Stimulated activated CD4-positive, alpha-beta T cell treated with anti-CD3 and anti-CD28 coated beads, Interleukin-2, amount 100 ng/mL, for 48 hours (primary cell): ENCODE measurements at places on chromosomes 5 and 9.

GRCh38 chr5:28648108-28648507 lies 1609.7 kb upstream of the CDH9 start:
- no peak for DNase-seq

GRCh38 chr5:90645024-90645610 lies 86.5 kb downstream of the ADGRV1 start:
- DNase-seq, result no peak

- no peak for DNase-seq
Observed at GRCh38 chr5:141003031-141003430, 36.8 kb downstream of the PCDHAC2 start.

DNA sequence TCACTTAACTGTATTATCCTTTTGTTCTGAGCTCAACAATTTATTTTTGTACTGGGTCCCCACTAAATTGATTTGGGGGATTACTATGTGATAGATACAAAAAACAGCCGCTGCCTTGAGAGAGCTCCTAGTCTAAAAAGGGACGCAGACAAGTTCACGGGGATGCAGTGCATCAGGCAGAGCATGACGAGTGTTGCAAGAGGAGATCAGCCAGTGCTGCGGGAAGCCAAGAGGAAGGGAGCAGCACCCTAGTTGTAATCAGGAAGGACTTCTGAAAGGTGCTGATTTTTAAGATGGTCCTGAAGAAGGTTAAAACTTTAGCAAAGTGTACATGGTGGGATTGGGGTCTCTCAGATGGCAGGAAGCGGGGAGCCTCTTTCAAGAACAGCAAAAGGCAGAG lies 15.8 kb downstream of the GALNT10 start:
- DNase-seq, result no peak

- DNase-seq, result no peak
Observed at GRCh38 chr5:7221041-7221440, 174.9 kb upstream of the ADCY2 start.

DNA sequence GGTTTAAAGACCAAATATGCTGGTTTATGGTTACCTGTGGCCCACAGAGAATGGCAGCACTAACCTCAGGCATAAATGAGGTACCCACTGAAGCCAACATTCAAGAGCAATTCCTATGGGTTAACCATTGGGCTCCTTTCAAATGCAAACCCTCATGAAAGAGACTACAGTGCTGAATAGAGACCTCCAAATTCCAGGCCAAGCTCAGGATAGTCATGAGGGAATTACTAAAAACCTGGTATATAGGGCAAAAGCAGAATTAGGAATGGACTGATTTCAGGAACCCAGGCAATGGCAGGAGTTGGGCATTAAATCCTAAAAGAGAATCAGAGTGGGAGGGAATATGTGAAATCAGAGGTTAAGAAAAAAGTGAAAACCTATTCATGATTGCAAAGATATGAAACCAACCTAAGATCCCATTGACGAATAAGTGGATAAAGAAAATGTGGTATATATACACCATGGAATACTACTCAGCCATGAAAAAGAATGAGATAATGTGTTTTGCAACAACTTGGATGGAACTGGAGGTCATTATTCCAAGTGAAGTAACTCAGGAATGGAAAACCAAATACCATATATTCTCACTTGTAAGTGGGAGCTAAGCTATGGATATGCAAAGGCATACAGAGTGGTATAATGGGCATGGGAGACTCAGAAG lies 51.6 kb downstream of the PDCD1LG2 start:
- DNase-seq, result no peak

- DNase-seq, result no peak
Observed at GRCh38 chr5:147616421-147616820, 106.6 kb upstream of the DPYSL3 start.

GRCh38 chr5:16806711-16807546 lies 129.2 kb downstream of the MYO10 start:
- no peak for DNase-seq

DNA sequence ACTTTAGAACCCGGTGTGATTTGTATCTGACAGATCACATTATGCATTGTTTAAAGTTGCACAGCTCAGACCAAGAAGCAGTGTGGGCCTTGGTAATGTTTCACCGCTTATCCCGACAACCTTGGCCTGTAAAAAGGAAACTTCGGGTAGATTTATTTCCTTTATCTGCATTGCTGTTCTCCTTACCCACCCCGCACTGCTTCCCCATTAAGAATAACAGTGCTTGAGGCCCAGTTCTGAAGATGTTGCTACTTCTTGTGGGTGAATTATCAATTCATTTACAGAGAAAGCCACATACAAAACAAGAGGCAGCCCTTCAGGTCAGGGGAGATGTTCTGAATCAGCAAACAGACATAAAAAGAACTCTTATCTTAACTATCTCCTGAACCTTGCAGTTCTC lies 8.4 kb downstream of the SMARCA2 start:
- DNase-seq, result no peak

GRCh38 chr5:10524376-10525123 lies 39.3 kb upstream of the ANKRD33B start:
- no peak for DNase-seq

- no peak for DNase-seq
Observed at GRCh38 chr9:14323985-14324650, 10.2 kb upstream of the NFIB start.

- DNase-seq, result no peak
Observed at GRCh38 chr5:52910071-52910470, 79.1 kb upstream of the ITGA2 start.

DNA sequence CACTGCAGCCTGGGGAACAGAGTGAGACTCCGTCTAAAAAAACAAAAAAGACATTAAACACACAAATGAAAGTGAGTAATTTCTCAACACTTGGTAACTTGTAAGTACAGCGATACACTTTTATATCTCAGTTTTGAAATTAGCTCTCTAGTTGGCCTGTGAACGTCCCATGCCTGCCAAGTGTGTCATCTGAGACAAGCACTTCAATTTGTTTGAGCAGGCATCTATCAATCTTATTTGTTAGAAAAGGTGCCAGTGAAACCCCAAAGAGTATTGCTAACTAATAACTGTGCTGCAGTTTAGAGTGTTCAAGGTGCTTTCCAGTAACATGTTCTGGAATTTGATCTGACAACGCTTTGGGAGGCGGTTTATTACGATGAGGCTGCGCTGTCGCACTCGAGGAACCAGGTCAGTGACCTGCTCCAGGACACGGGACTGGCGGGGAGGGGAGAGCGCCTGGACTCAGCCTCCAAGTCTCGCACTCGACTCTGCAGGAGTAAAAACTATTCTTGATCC lies 1.1 kb upstream of the SPIN1 start:
- peak; percentile 10 for DNase-seq

DNA sequence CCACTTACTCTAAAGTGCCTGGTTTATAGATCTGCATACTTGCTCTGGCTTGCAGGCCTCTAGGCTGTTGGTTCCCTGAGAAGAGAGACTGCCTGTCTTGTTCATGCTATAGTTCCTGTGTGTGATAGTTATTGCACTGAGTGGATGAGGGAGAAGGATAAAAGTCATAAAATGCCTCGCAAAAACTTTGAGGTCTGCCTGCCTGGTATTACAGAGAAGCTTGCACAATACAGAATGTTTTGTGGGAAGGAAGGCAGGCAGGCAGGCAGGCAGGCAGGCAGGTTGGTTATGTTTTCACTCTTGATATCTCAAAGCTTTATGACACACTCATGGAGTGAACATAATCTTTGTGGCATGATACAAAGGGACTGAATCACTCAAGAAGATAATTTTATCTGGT lies 287.1 kb downstream of the SLIT3 start:
- no peak for DNase-seq

GRCh38 chr5:157993986-157994691 lies 135.2 kb upstream of the CLINT1 start:
- no peak for DNase-seq

DNA sequence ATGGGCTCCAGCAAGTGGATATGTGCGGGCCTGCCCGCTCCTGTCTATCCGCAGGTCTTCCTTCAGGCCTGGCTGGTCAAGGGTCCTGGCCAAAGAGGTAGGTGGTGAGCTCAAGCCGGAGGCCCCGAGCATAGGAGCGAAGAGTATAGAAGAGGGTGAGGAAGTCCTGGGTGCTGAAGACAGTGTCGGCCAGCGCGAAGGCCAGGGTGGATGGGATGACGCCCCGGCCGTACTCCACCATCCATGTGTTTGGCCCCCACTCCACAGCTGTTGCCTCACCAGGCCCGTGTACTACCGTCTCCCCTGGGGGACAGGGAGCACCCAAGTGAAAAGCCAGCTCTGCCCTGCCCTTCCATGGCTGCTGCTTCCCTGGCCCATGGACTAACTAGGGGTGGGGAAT lies 2.0 kb downstream of the SIGMAR1 start:
- no peak for DNase-seq

GRCh38 chr9:100689635-100690034 lies 111.8 kb downstream of the CAVIN4 start:
- no peak for DNase-seq

DNA sequence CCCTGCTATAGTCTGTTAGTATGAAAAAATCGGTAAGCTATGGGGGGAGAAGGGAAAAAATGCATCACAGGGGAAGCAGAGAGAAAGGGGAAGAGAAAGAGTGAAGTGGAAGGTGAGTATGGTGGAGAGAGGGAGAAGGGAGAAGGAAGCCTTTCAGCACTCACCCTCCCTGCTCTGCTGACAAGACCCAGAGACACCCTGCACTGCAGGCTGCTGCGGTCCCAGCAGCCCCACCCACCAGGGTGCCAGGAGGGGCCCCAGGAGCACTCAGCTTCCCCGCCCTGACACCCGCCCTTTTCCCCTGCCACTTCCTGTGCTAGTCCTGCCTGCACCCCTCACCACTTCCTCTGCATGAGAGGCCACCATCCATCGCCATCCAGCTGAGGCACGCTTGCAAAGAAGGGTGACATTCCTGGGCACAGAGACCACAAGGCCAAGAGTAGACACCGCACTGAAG lies 12.7 kb downstream of the STK10 start:
- DNase-seq, result peak; percentile 75

GRCh38 chr5:115337882-115338281 lies 41.4 kb upstream of the CCDC112 start:
- DNase-seq, result no peak

GRCh38 chr5:86838083-86838482 lies 220.3 kb downstream of the COX7C start:
- DNase-seq, result no peak

GRCh38 chr9:38362852-38363588 lies 29.5 kb upstream of the ALDH1B1 start:
- DNase-seq, result no peak

DNA sequence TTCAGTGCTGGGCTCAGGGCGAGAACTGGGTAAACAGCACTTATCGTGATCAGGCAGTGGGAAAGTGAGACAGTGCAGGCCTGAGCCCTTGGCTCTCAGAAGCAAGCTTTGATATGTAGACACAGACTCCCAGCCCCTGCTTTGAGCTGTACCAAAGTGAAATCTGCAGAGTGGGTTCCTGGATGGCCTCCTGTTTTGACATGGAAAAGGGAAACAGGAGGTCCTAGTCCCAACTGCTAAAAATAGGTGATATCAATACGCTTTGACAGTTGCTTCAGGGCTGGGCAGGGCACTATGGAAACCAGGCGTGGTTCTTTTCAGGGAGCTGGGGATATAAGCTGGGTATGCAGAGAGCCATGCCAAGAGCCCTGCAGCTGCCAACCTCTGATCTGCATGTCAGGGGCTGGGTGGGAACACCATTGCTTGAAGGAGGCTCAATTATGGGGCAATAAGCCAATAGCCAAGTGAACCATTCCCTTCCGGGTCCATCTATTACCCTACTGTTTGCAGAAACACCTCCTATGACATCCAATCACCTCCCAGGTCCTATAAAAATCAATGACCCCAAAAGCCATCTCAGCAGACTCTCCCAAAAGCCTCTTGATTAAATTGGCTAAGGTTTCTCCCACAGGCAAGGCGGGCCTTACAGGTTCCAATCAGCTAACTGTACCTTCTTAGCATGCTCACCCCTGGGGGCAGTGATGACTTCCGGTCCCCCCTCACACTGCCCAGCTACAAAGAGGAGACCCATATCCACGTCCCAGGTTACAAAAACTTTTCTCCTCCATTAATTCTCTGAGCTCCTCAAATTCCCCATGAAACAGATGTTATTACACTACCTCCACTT lies 45.8 kb downstream of the EPB41L4B start:
- no peak for DNase-seq

DNA sequence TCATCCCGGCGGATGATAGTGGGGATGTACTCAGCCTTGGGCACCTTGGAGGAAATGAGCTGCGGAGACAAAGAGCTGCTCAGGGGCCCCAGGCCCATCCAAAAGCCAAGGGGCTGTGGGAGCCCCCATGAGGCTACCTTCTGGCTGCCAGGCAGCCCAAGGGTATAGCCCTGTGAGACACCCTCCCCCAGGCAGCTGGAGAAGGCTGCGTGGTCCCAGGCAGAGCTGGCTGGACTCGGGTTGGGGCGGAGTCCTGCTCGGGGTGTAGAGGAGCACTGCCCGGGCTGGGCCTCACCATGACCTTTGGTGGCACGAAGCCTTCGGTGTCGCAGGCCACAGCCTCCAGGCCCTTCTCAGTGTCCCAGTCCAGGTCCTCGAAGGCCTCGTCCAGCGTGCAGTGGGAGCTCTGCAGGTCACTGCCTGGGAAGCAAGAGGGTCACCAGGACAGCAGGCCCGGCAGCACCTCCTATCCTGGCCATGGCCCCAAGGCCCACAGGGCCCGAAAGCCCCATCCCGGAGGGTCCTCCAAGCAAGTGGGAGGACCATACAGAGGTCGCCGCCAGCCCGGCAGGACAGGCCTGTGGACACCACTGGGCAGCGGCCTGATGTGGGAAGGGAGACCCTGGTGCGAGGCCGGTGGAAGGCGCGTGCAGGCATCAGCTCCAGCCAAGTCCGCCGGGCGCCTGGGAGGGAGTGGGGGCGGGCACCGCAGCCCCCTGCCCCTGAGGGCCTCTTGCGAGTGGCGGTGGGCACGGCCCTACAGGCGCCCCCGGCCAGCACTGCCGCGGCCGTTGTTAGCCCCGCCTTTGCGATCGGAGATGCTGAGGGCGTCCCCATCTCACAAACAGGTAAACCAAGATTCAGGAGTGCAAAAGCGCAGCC lies 6.1 kb downstream of the NSMF start:
- DNase-seq, result no peak

GRCh38 chr9:95605101-95605500 lies 88.3 kb upstream of the PTCH1 start:
- no peak for DNase-seq

GRCh38 chr9:102459828-102460227 lies 535.3 kb upstream of the CYLC2 start:
- DNase-seq, result no peak
